ENCODE measurements at places on chromosomes 1 and 21.

- peaks cover 14% of the 10 kb centered on the region for H3K27me3 ChIP-seq
- H3K4me3 ChIP-seq = no peak overlapping the region
- H3K27ac ChIP-seq = no peak overlapping the region
- no peak for DNase-seq
Observed at GRCh38 chr1:206952171-206952570, 5.9 kb upstream of the PIGR start.

GRCh38 chr1:34690269-34690668 is 64.6 kb upstream of the GJB5 start:
- no peaks in the 10 kb centered on the region for H3K36me3 ChIP-seq
- no peak overlapping the region for H3K4me3 ChIP-seq
- H3K4me1 ChIP-seq = no peaks in the 10 kb centered on the region
- no peak overlapping the region for H3K27ac ChIP-seq

- DNase-seq = no peak
- no peaks in the 10 kb centered on the region for H3K4me1 ChIP-seq
- H3K36me3 ChIP-seq = no peaks in the 10 kb centered on the region
- no peak overlapping the region for H3K4me3 ChIP-seq
- no peaks in the 10 kb centered on the region for H3K27me3 ChIP-seq
Observed at GRCh38 chr1:152932170-152932811, 14.7 kb upstream of the SPRR5 start.

DNA sequence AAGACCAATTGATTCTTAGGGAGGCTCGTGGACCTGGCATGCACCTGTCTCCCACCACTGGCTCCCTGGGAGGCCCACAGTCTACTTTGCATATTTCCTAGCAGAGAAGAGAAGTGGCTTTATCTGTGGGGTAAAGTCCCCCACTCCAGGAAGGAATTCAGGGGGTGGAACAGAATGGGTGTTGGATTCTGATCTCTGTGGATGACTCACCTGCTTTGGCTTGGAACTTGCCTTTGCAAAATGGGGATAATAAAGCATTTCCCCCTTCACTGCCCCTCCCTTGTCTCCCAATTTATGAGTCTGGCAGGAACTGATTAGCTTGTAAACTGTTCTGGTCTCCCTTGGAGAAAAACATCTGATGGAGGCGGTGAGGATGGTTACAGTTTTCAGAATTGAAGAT is 21.2 kb upstream of the OTUD3 start:
- DNase-seq = no peak
- no peak overlapping the region for H3K4me3 ChIP-seq
- H3K27me3 ChIP-seq = peaks cover 66% of the 10 kb centered on the region
- no peak overlapping the region for H3K27ac ChIP-seq
- H3K36me3 ChIP-seq = no peaks in the 10 kb centered on the region
- no peaks in the 10 kb centered on the region for H3K4me1 ChIP-seq

GRCh38 chr1:198837278-198838021 is 198.6 kb downstream of the PTPRC start:
- H3K27ac ChIP-seq = no peak overlapping the region
- H3K4me3 ChIP-seq = no peak overlapping the region
- peaks cover 6% of the 10 kb centered on the region for H3K27me3 ChIP-seq

- no peaks in the 10 kb centered on the region for H3K27me3 ChIP-seq
- no peak for DNase-seq
- H3K4me1 ChIP-seq = no peaks in the 10 kb centered on the region
- peaks cover 8% of the 10 kb centered on the region for H3K36me3 ChIP-seq
- no peak overlapping the region for H3K4me3 ChIP-seq
Observed at GRCh38 chr1:20948101-20948500, 161.0 kb upstream of the HP1BP3 start.

DNA sequence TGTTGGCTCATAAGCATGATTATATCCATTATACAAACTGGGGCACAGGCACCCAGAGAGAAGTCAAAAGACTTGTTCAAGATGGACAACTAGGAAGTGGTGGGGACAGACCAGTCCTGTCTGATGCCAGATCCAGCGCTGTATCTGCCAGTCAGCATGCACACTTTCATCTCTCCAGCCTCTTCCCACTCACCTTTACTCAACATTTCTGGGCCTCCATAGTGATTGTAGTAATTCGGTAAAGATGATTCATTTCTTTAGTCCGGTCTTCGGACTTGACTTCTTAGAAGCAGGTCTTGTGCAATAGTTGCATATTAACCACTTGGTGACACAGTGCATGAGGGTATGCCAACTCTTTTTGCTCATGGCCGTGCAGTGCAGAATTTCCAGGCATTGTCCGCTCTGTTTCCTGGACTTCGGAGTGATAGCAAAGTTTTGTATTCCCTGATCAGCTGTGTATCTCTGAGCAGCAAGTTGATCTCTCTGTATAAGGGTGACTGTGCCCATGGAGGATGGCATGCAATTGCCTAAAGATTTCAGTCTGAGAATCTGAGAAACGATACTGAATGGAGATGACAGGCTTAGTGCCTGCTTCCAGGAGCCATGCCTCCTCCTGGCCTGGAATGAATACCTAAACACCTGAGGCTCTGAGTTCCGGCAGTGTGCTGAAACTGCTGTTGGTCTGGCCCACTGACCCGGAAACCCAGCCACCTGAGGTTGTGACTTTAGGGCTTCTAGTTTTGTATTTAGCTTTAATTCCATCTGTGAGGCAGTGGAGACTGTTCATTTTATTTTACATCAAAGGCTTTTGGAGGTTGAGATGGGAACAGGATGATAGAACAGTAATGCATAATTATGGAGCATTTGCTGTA is 39.0 kb downstream of the GALNT2 start:
- no peak for DNase-seq
- peak overlapping the region; percentile 29 for H3K4me3 ChIP-seq
- peaks cover 66% of the 10 kb centered on the region for H3K4me1 ChIP-seq
- H3K27me3 ChIP-seq = no peaks in the 10 kb centered on the region

DNA sequence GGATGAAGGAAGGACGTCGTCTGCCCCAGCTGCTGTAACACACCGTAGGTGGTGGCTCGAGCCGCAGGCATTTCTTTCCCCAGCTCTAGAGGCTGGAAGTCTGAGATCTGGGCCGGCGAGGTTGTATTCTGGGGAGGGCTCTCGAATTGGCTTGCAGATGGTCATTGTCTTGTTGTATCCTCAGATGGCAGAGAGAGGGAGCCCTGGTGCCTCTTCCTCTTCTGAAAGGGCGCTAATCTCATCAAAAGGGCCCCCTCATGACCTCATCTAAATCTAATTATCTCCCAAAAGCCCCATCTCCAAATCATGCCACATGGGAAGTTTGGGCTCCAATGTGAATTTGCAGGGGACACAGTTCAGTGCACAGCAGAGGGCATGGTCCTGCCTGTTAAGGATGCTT is 109.0 kb downstream of the SIK1 start:
- DNase-seq = no peak
- H3K4me3 ChIP-seq = no peak overlapping the region
- peaks cover 36% of the 10 kb centered on the region for H3K27me3 ChIP-seq
- H3K36me3 ChIP-seq = no peaks in the 10 kb centered on the region
- no peaks in the 10 kb centered on the region for H3K4me1 ChIP-seq
